ENCODE measurements at places on chromosomes 7 and 10. TPM values are rescaled to one million over a fixed set of nuclear protein-coding genes. Genes with fewer than 3 reads are reported as not detected.

CALY gene
- not detected for total RNA-seq

FGFBP3 gene
- total RNA-seq: 0.18 TPM

RAB19 gene
- total RNA-seq: not detected

SH2B2 gene
- 4.3 TPM for total RNA-seq

DNAH11 gene
- 1.4 TPM for total RNA-seq
